Cortex of kidney (tissue), 1 donor: ENCODE measurements at places on chromosomes 12 and 14.

- DNase-seq: no peak
These were observed 3.5 kb downstream of the ZBTB25 start for GRCh38 chr14:64500088-64500487.

- DNase-seq: no peak
These were observed 901.8 kb downstream of the VRK1 start for GRCh38 chr14:97699026-97699425.

GRCh38 chr12:67879937-67880336, 109.3 kb upstream of the IFNG-AS1 start:
- no peak for DNase-seq

GRCh38 chr12:109737126-109737525, 23.5 kb downstream of the FAM222A start:
- DNase-seq: no peak

- no peak for DNase-seq
These were observed 3.9 kb downstream of the TAOK3 start for GRCh38 chr12:118368821-118369220.

GRCh38 chr12:62301080-62301798, 41.0 kb downstream of the USP15 start:
- no peak for DNase-seq

DNA sequence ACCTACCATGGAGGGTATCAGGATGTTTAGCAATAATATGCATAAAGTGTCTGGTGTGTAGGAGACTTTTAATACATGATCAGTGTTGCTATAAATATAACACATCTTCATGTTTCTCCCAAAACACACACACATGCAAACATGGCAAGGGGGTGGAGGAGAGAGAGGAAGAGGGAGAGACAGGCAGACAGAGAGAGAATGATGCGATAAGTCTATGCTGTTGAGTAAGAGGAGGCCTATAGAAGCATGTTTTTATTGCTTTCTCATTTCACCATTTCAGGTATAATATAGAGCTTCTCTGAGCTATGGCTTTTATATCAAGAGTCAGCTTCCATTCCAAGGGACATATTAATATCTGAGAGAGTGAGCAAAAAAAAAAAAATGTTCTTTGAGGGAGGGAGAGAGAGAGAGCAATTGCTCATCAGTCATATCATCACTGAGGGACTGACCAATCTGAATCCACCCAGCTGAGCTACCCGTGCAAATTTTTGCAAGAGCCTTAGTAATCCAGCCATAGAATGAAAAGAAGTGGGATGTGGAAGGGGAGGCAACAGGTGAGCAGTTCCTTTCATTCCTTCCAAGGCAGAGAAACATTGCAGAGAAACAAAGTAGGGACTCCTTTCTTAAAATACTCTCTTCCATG, 54.8 kb upstream of the RASSF8 start:
- DNase-seq: no peak

DNA sequence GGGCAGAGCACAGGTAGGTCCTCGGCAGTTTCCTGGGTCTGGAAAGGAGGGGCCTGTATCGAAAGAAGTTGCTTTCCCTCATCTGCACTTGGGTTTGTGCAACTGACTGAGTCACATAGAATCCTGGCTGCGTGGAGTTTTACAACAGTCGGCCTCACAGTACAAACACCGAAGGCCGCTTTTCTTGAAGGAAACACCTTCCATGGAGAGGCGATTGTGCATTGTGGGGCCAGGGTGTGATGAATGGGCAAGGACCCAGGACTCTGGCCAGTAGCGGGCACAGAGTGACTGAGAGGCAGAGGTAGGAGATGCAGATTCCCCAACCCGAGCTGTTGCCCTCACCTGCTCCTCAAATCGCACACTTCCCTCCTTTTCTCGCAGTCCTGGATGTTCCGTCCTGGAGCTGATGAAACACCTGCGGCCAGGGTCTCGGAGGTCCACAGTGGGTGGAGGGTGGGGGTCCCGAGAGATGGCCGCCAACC, 7.7 kb downstream of the CCND2 start:
- DNase-seq: no peak

GRCh38 chr14:105088812-105089745, 23.8 kb upstream of the GPR132 start:
- no peak for DNase-seq

DNA sequence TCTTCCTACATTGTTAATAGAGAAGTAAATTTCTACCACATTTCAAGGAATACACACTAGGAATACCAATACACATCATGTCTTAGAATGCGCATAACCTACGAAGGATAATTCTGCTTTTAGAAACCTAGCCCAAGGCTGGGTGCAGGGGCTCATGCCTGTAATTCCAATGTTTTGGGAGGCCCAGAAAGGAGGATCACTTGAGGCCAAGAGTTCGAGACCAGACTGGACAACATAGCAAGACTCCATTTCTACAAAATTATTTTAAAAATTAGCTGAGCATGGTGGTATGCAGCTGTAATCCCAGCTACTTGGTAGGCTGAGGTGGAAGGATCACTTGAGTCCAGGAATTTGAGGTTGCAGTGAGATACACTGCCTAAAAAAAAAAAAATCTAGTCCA, 206.9 kb downstream of the SOX5 start:
- DNase-seq: no peak

DNA sequence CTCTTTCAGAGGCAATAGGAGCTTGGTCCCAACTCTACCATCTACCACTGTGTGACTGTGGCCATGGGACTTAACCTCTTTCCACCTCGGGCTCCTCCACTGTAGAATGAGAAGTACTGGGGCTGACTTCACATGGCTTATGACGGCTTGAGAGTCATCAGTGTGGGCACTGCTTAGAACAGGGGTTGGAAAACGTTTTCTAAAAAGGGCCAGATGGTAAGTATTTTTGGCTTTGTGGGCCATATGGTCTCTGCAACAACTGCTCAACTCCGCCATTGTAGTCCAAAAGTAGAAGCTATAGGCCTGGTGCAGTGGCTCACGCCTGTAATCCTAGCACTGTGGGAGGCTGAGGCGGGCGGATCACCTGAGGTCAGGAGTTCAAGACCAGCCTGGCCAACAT, 69.2 kb upstream of the LTA4H start:
- no peak for DNase-seq

DNA sequence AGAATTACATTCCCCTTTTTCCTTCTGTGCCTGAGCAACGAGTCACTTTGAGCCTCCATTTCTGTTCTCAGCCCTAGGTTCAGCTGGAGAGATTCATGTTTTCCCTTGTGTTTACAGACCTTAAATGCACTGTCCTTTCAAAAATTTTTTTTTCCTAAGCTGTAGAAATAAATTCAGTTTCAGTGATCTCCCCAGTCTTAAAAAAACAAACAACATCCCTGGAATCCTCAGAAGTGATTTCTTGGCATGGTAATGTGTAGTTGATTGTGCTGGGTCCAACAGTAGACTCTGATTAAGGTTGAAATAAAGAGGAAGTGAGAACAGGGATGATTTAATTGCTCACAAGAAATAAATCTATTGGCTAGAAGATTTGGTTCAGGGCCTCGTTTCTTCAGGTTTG, 89.3 kb downstream of the NTN4 start:
- DNase-seq: no peak

GRCh38 chr12:32718926-32719325, 36.8 kb downstream of the YARS2 start:
- DNase-seq: no peak

DNA sequence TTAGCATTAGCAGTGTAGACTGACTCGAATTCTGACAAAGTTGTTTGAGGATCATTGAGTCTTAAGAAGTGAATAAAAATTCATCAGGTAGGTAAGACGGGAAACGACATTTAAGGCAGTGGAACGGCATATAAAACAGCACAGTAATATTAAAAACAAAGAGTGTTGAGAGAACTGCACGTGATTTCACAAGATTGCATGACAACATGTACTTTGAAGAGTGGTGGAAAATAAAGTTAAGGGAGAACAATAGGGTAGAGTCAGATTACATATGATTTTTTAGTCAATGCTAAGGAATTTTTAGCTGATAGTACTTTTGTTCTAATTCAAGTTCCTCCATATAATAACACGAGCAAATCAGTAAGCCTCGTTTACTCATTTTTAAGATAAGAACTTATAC, 115.4 kb downstream of the SOX5 start:
- no peak for DNase-seq

DNA sequence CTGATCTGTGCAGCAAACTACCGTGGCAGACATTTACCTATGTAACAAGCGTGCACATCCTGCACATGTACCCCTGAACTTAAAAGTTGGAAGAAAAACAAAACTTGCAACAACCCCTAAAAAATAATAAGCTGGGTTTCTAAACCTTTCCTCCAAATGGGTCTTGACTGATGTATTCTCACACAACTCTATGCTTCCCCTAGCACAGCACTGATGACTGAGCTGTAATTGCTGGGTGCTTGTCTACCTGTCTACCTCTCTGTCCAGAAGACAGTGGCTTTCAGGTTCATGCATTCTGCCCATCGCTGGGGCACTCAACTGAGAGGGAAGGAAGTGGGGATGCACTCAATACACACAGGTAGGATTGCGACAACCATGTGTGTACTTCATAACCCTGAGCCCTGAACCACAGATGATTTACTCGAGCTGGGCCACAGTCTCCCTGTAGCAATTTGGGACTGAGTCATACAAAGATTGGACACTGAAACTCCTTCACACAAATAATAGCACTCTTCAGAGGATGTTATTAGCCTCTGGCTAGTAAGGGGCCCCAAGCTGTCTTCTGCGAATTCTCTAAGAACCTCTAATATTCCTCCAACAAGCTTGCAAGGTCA, 44.8 kb upstream of the TMPO start:
- no peak for DNase-seq

GRCh38 chr14:55372825-55373224, 38.8 kb downstream of the ATG14 start:
- no peak for DNase-seq

GRCh38 chr12:2640709-2641108, 154.1 kb upstream of the FKBP4 start:
- no peak for DNase-seq

DNA sequence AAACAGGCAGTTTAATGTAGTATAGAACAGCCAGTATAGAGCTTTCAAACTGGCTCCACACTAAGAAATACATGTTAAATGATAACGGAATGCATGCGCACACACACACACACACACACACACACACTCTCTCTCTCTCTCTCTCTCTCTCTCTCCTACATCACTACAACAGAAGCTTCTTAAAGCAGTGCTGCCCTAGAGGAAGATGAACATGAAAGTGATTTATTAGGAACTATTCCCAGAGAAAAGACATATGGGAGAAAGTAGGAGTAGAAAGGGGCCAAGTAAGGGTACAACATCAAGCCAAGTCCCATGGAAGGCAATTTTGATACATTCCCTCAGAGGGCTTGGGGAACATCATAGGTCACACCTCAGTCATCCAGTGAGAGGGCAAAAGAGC, 16.4 kb upstream of the DHRS4 start:
- no peak for DNase-seq

DNA sequence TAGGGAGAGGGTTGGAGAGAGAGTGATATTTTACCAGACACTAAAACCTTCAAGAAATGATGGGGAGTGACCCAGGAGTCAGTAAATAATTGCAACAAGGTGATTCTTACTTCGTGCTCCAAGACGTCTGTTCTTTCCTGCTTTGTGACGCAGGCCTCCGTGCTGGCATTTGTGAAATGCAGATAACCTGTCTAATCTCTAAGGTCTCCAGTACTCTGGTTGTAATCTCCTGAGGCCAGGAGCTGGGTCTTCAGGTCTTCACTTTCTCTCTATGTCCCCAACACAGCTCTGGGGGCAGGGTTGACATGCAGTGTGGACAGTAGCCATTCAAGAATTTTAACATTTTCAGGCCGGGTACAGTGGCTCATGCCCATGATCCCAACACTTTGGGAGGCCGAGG, 53.1 kb downstream of the CD9 start:
- no peak for DNase-seq

DNA sequence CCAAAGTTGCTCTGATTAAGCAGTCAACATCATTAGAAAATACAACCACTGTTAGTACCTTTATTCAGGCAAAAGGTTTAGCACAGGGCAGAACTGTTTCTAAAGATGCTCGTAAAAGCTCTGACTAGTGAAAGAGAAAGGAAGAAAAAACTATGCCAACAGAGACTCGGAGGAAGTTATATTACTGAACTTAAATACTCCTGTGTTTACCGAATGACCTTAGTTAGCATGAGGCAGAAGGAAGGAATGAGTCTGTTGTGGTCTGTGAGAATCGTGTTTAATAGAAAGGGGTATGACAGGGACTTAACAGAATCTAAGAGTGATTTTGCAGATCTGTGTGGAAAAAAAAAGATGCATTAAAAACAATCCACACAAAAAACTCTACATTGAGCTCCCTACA, 84.1 kb upstream of the OVCH1 start:
- DNase-seq: no peak

DNA sequence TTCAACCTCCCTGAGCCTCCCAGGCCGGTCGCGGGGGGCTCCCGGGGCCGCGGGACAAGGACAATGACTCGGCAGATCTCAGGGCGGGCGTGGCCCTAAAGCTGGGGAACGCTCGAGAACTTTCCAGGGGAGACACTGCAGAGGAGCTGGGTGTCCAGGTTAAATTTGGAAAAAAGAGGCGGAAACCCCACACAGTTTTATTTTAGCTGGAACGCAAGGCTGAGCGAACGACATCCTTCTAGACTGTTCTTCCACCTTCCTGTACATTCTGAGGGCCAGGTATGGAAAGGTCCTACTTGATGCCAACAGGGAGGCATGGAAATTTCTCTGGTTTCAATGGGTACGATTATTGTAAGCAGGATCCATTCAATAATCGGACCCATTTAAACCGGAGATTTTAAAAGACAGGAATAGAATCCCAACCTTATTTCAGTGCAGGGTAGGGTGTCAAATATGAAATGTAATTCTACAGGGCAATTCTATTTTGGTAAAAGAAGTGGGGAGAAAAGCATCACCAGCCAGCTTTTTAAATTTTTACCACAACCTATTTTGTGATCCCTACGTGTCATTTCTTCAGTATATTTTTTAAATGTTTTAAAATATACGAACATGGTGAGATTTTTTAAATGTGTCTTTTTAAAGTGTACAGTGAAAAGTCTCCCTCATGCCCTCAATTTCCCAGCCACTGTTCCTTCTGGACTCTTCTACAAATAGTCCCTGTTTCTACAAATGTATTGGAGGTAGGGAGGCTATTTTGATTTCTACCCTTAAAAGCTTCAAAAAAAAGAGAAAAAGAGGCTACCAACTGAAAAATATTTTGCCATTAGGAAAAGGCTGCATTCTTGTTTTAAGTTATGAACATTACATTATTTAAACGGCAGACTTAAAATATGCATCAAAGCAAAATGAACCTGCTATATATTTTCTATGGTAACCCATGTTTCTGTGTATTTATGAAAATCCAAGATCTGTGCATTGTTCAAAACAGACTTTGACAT, 1.1 kb upstream of the UBC start:
- no peak for DNase-seq
